ENCODE measurements at places on chromosomes 4 and X. TPM values are rescaled to one million over a fixed set of nuclear protein-coding genes. Genes with fewer than 3 reads are reported as not detected.

CWH43 gene
- not detected for total RNA-seq

GAGE12J gene
- total RNA-seq = not detected

CENPVL2 gene
- not detected for total RNA-seq

FOXR2 gene
- total RNA-seq = not detected

HPGD gene
- 50.0 TPM for total RNA-seq

GABRG1 gene
- total RNA-seq = not detected

PLXNB3 gene
- 5.0 TPM for total RNA-seq

SLC2A9 gene
- total RNA-seq = 0.39 TPM

TMSB15A gene
- total RNA-seq = not detected

TRIM2 gene
- total RNA-seq = 0.73 TPM

DMP1 gene
- not detected for total RNA-seq

RAB33A gene
- total RNA-seq = 0.21 TPM

BMX gene
- not detected for total RNA-seq

ADAM29 gene
- total RNA-seq = not detected

GUCY1A1 gene
- not detected for total RNA-seq

FIP1L1 gene
- 28.4 TPM for total RNA-seq

NALF2 gene
- total RNA-seq = 5.5 TPM

RAB9B gene
- total RNA-seq = 0.03 TPM

CFAP47 gene
- total RNA-seq = not detected

ARHGAP36 gene
- total RNA-seq = not detected

TSPYL2 gene
- 8.1 TPM for total RNA-seq

CT45A3 gene
- 0.15 TPM for total RNA-seq

ANK2 gene
- 0.58 TPM for total RNA-seq

ERAS gene
- total RNA-seq = not detected

GYPA gene
- total RNA-seq = not detected

ART3 gene
- total RNA-seq = not detected

PCDH10 gene
- 0.13 TPM for total RNA-seq
